ENCODE measurements at places on chromosomes 3 and 15.

- no peak for DNase-seq
Observed at GRCh38 chr3:71447197-71447596, 136.3 kb downstream of the FOXP1 start.

GRCh38 chr3:5116538-5116937, 5.6 kb upstream of the ARL8B start:
- no peak for DNase-seq

GRCh38 chr3:171907761-171908160, 64.6 kb downstream of the TMEM212 start:
- no peak for DNase-seq

- no peak for DNase-seq
Observed at GRCh38 chr15:56760186-56760585, 26.9 kb upstream of the ZNF280D start.

GRCh38 chr3:71532639-71533395, 50.7 kb downstream of the FOXP1 start:
- DNase-seq: no peak

GRCh38 chr3:193506921-193507320, 47.8 kb downstream of the ATP13A4 start:
- no peak for DNase-seq

DNA sequence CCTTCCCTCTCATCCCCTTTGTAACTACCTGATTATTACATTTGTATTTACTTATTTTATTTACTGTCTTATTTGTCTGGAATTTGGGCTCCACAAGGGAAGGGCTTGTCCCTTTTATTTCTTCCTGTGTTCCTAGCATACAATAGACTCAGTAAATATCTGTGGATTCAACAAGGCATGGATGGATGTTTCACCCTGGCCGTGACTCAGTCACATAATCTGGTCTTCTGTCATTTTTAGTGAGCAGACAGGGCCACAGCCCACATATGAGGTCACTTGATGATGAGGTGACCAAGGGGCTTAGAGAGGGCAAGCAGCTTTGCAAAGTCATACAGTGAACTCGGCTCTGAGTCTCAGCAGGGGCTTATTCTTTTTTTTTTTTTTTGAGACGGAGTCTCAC, 7.8 kb upstream of the DAG1 start:
- no peak for DNase-seq

- no peak for DNase-seq
Observed at GRCh38 chr15:41502795-41503668, 9.4 kb downstream of the ITPKA start.

- no peak for DNase-seq
Observed at GRCh38 chr3:98730338-98730737, 32.8 kb upstream of the ST3GAL6 start.

GRCh38 chr3:143201870-143202752, 82.5 kb downstream of the CHST2 start:
- no peak for DNase-seq

GRCh38 chr15:38460543-38460942, 6.6 kb downstream of the FAM98B start:
- no peak for DNase-seq

- DNase-seq: peak; percentile 36
Observed at GRCh38 chr15:78944669-78945407, at the start of gene CTSH. Gene CTSH (minus strand): TSS chr15:78945046. CDS start chr15:78944981, 65 bp downstream.

GRCh38 chr3:63685340-63685739, 32.9 kb downstream of the SNTN start:
- DNase-seq: no peak

DNA sequence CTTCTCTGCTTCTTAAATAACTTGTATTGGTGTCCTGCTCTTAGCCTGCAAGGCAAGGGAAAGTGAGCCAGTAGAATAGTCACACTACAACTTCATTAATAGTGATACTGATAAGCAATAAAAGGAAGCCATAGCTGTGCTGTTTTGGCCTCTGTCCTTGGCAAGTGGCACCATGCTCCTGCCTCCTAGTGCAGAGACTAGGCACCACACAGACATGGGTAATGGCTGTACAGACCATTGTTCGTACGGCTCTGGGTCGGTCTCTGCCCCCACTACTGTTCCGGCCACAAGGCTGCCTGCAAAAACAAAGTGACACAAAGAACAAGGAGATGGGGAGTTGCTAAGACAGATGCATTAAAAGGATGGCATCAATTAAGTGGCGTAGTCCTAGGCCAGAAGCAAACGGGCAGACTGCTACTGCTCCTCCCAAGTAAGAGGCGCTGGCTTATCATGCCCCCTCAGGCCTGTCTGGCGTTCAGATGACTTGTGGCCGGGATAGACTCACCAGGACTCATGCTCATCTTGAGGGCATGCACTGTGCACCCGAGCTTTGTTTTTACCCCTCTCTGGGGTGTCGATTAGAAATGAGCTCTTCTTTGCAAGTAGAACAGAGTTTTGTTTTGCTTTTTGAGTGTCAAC, 75.6 kb downstream of the TRAK1 start:
- no peak for DNase-seq

DNA sequence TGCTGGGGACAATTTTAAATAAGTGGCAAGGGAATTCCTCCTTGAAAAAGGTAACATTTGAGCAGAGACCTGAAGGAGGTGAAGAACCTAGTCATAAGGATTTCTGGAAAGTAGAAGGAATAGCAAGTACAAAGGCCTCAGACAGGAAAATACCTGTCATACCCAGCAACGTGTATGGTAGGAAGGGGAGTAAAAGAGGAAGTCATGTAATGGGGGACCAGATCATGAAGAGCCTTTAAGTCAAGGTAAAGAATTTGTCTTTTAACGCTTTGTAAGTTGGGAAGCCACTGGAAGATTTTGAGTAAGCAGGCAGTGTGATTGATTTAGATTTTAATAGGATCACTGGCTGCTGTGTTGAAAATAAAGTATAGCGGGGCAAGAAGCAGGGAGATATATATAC, 43.4 kb upstream of the FAH start:
- DNase-seq: no peak

GRCh38 chr3:59872128-59872527, 822.3 kb upstream of the CFAP20DC start:
- DNase-seq: no peak

GRCh38 chr3:177334803-177335202, 137.5 kb upstream of the TBL1XR1 start:
- DNase-seq: no peak

DNA sequence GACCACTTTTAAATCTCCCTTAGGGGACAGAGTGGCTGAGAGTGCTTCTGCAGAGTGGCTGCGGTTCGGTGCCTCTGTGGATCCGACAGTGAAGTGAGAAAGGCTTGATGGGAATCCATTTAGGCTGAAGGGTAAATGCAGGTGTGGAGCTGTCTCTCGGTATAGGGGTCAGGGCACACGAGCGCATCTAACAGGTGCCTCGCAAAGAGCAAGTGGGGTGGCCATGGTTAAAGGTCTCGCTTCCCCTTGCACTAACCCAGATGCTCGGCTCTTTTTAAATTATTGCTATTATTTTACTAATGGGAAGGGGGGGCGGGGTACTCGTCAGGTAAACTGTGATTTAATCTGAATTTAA, 598 bp upstream of the GJD2 start:
- no peak for DNase-seq

DNA sequence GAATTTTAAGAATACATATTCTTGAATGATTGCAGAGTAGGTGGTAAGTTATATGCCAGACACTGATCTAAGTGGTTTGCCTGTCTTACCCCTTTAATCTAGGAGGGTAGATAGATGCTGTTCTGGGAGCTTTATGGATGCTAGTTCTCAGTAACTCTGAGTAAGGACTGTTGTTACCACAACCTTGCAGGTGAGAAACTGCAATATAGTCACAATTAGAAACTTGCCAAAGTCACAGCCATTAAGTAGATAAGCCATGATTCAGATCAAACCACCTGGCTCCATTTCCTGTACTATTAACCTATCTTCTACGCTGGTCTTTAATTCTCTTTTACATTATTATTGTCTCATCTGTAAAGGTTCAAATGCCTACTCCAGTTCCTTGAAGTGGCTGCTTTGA, 46.8 kb downstream of the UBE2E2 start:
- no peak for DNase-seq

- no peak for DNase-seq
Observed at GRCh38 chr15:22955544-22956119, 24.5 kb downstream of the CYFIP1 start.

DNA sequence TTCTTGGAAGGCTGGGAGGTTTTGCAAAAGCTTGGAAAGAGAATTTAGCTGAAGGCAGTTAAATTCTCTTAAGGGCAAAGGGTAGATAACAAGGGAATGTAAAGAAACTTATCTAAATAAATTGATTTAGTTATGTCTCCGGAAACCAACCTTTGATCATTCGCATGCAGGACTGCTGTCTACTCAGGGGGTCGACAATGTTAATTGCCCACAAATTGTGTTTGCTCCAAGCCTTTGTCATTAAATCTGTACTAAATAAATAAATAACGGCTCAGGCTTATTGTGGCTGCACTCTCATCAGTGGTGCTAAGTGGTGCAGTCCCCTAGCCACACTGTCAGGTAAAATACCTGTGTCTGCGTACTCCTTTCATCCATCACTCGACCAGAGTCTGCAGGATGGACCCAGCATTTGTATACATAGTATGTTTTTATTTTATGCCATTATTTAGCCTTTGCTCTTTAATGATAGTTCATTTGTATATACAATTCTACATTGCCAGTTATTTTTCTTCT, 497.4 kb upstream of the RASGRP1 start:
- DNase-seq: no peak

DNA sequence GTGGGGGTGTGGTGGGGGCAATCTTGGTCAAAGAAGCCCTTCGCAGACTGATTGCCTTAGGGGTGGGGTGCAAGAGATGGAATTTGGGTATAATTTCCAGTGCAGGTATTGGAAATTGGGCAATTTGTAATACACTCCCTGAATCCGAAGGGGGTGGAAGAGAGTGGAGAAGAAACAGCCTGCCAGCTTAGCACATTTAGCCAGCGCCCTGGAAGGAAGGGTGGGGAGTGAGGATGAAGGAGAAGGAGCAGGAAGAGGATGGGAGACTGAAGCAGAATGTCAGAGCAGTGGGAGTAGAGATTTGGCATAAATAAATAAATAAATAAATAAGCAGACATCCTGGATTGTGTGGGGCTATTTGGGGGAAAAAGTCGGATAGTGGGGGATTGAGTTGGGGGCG, 1.6 kb downstream of the GAP43 start:
- no peak for DNase-seq

DNA sequence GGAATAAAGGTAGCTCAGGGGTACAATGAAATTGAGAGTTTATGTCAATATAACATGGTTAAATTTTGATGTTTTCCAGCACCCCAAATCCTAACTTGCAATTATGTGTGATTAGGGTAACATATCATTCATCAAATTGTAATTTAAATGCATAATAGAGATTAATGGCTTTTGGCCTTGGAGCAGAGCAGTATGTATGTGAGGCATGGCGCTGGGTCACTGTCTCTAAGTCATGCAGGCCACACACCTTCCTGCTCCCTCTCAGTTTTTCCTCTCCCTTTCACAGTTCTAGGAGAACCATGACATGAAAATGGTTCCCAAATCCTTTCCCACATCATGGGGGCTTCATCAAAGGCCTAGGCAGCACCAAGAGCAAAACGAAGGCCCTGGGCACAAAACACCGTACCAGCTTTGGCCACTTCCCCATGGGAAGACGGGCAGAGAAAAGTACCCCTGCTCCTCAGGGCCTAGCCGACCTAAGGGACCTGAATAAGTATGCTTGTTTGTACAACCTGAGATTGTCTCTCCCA, 3.9 kb upstream of the SRP14 start:
- no peak for DNase-seq

DNA sequence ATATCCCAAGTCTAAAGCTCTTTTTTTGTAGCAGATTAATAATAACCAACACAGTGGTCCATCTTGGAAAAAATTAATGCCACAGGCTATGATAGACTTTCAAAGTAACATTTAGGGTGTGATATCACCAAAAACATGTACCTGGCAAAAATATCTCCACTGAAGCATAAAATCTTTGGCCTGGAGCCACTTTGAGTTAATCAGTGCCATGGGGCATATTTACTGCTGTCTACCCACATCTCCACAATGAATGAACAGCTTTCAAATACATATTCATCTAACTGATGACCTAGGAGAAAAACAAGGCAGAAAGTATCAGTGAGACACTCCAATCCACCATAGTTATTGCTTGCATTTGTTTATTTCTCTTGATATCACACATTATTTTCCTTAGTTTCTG, 296.0 kb upstream of the MDFIC2 start:
- no peak for DNase-seq

- no peak for DNase-seq
Observed at GRCh38 chr3:138474163-138474562, 39.7 kb downstream of the ESYT3 start.

DNA sequence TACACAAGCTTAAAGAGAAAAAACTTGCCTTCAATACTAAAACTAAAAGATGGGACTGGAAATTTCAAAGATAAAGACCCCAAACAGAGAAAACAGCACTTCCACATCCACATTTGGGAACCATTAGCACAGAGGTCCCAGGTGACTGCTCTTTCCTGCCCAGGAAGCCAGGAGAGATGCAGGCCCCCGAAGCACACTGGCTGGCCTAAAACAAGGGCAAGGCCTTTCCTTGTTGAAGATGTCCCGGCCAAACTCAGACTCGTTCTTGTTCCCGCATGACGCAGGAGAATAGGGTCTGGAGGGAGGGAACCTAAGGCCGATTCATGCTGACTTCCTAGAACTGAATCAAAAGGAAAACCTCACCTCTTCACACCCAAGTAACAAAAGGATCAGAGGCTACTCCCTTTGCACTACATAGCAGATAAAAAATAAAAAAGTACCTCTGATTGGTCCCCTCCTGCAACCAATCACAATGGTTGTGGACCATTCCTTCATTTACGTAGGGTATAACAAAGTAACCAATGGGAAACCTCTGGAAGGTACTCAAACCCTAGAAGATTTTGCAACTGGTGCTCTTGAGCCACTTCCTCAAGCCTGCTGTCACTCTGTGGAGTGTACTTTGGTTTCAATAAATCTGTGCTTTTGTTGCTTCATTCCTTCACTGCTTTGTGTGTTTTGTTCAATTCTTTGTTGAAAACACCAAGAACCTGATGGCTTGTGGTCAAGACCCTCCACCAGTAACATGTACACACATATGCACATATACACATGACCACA, 48.7 kb downstream of the EFCAB12 start:
- no peak for DNase-seq

DNA sequence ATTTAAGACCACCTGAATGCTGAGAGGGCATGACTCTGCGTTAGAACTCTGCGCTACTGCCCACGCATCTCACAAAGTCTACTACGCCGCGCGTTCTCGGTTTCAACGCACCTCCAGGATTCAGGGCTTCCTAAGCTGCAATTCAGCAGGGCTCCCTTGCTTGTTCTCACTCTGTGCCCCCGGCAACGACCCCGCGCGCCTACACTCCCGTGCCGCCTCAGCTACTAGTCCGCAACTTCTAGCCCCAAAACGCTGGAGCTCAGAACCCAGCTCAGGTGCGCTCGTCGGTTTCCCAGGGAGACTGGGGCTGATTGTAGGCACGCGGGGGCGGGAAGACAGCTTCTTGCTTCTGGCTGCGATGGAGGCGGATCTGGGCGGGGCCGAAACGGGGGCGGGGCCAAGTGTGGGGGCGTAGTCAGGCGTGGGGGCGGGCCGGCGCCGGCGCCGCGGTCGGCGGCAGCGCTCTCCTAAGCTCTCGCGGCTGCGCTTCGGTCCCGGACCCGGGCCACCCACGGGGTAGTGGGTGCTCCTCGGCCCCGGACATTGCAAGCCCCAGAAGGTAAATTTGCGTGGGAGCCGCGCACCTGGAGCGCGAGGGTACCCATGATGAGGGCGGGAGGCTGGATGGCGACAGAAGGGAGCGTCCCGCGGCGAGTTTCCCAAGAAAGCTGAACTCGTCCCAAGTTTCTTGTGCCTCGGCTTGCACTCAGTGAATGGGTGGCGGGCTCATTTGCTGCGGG, at the start of gene ARHGEF26:
TSS of gene ARHGEF26 (plus strand) at position 430 of the 740 bp plus-strand sequence. CDS start 603 bp downstream, outside the sequence.
- DNase-seq: peak; percentile 20
